ENCODE measurements at places on chromosomes 11 and 22.

DNA sequence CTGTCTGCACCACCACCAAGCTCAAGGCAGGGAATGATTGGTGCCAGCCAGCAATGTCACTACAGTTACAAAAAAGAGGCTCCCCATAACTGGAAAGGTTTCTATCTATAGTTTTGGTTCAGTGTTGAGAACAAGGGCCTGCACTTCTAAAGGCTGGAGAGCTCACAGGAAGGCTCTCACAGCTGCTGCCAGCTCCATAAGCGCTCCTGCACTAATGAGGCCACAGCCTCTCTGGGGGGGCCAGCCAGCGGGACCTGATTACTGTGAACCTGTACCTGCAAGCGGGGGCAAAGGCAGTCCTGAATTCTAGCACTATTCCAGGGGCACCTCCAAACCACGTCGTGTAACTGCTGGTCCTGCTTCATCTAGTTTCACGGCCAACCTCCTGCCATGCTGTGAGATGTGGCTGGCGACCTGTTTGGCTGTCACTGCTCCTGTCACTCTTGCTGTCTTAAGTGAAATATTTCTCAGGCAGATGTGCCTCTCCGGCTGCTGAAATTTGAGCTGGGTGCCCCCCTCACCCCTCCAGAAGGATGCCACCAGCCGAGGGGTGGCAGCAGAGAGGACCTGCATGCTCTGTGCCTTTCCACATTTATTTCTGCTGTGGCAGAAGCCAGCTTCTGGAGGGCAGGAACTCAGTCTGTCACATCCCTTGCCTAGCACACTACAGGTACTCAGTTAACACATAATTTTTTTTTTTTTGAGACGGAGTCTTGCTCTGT lies 53.3 kb upstream of the ARFGAP3 start:
- DNase-seq, result no peak

DNA sequence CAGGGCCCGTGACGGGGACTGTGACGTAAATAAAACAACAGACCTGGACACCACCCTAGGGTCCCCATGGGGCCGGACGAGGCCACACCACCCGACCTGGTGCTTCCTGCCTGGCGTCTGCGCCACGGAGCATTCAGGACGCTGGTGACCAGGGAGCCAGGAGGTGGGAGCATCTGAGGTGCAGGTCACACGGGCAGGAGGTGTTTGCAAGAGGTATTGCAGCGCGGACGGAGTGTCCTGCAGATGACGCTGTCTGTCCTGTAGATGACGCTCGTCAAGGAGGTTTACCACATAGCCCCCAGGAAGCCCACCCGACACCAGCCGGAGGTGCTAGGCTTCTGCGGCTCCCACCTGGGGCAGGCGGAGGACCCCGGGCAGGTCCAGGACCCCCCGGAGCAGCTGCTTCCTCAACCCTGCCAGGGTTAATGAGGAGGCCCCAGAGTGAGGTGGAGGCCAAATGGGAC lies 986 bp upstream of the MUC5B start:
- DNase-seq, result no peak

GRCh38 chr11:45031912-45032519 lies 81.3 kb upstream of the TP53I11 start:
- no peak for DNase-seq

- no peak for DNase-seq
Measured at GRCh38 chr11:64292460-64293254, 1.6 kb downstream of the KCNK4 start.

GRCh38 chr11:93560199-93560932 lies 17.2 kb upstream of the SMCO4 start:
- DNase-seq, result no peak

DNA sequence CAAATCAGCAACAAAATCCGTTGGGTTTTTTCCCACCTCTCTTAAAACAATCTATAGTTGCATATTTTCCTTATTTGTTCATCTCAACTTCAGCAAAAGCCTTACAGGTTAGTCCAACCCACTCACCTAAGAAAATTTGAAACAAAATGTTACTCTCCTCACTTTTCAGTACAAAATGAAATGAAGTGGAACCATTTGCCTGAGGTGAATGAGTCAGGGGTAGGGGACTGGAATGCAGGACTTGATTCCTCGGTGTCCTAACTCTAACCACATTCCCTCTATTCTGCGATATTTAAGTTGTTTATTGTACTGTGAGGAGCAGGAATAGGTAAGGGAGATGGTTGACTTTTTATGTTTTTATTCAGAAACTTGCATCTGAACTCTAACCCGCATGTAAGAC lies 16.4 kb downstream of the ATP5MG start:
- DNase-seq, result peak; percentile 23

DNA sequence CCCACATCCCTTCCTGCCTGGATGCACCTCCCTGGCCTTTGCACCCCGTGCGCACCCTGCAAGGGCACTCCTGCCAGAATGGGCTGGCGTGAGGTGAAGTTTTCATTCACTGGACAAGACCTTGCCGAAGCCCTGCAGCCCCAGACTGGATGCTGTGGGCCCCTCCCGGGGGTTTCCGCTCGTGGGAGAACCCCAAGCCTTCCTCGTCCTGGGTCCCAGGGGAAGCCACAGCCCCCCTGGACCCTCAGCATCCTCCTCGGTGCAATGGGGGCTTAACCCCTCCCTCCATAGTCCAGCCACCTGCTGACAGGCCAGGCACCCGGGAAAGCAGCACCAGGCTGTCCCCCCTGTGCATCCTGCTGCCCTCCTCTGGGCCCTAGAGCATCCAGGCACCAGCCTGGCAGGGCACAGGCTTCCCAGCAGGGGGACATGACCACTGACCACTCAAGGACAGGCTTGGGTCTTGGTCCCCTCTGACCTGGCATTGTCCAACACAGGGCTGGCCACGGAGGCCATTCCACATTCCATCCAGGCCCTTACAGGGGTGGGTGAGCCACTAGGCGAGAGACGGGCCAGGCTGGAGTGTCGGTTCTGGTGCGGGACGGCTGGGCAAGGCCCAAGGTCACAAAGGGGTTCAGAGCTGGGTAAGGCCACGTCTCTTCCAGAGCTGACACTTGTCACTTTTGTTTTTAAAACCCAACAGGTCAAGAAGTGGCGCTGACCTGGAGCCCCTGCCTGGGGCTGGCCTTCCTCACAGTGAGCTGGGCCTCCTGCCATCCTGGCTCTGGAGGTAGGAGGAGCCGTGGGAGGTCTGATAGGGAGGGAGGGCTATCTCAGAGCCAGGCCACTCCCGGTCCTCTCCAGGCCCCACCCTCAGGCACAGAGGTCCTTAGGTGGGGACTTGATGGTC lies 41.5 kb upstream of the PPARA start:
- peak; percentile 40 for DNase-seq

DNA sequence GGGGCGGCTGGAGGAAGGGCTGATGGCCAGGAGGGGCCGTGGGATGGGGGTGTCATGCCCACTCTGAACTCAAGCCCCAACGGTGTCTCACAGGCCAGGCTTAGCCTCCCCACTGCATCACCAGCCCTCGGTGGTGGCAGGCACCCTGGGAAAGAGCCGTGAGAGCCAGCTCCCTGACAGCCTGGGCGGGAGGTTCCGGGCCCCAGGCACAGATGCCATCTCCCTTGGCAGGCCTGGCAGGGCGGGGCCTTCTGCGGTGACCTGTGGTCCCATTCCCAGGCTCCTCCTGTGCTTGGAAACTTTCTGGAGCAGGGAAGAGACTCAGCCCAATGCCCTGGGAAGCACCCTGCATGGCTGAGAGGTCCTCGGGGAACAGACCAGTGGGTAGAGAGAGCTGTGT lies 4.8 kb downstream of the PHLDA2 start:
- peak; percentile 65 for DNase-seq

DNA sequence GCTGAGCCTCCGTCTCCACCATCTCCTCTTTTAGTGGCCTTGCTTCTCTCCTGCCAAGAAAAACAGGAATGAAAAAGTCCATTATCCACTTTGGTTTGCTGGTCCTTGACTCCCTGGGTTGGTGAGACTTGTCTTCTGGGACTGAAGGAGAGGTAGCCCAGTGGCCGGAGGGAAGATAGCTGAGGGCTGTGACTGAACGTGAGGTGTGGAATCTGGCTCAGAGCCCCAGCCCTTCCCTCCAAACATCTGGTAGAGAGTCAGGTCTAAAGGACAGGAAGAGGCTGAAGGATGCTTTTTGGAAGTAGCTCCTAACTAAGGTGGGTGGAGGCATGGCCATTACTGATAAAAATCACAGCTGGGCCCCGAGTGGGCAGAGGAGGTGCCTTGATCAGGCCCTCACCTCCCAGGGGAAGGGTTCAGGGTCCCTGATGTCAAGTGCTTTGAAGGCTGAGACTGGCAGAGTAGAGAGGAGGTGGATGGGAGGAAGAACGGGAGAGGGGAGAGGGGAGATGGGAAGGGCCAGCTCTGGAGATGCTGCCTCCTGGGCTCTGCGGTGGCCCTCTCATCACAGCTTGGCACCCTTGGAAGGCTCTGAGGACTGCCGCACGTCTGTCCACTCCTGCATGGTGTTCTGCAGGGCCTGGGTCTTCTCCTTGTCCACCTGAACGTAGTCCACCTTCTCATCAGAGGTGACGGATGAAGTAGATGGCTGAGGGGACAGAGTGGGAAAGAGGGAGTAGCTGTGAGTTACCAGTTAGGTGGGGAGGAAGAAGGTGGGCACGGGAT lies 30.2 kb downstream of the USP35 start:
- no peak for DNase-seq

GRCh38 chr11:57476047-57476756 lies 15.9 kb downstream of the RTN4RL2 start:
- no peak for DNase-seq

- DNase-seq, result no peak
Measured at GRCh38 chr11:87604350-87604749, 566.6 kb downstream of the TMEM135 start.

DNA sequence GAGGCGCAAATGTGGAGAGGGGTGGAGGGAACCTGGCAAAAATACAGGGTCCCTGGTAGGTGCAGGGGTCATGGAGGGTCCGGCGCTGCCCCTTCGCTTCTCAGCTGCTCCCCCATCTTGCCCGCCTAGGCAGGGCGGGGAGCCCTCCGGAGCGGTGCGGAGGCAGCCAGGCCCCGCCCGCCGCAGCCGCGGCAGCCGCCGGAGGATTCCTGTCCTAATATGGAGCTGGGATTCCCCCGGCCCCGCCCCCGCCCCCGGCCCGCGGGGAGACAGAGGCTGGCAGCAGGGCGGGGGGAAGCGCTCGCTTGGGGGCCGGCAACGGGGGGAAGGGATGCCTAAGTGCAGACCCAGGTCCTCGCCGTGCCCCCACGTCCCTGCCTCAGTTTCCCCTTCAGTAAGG lies 1.0 kb upstream of the NPAS4 start:
- no peak for DNase-seq

GRCh38 chr11:130400781-130401483 lies 27.5 kb downstream of the ADAMTS8 start:
- DNase-seq, result no peak

DNA sequence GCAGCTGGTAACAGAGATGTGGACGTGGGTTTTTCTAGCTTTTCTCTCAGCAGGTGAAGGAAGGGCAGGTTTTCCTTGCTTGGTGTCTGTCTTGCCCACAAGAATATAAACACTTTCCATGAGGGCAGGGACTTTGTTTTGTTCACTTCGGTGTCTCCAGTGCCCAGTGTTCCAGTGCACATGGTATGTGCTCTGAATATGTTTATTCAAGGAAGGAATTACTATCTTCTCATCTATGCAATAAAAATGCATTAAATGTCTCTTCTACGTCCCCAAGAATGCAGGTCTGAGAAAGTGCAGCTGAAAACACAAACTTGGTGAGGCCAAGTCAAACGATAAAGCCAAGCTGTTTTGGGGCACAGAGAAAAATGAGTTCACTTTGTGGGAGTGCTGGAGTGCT lies 56.3 kb upstream of the PLET1 start:
- no peak for DNase-seq

DNA sequence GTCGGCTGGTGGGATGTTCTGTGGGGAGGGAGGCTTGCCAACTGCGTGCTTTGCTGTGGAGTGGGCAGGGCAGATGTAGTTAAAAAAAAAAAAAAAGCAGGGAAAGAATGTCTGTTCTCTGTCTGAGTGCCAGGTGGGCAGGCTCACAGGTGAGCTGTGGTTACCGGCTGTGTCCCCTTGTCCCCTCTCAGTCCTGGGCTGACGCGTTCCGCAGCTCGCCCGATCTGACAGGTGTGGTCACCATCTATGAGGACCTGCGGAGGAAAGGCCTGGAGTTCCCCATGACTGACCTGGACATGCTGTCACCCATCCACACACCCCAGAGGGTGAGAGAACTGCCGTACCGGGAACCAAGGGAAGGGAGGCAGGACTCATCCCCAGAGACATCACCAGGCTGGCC lies 23.6 kb downstream of the TOM1 start:
- no peak for DNase-seq

- no peak for DNase-seq
Measured at GRCh38 chr11:124722176-124722575, 17.6 kb upstream of the NRGN start.

- no peak for DNase-seq
Measured at GRCh38 chr11:115926138-115926537, 421.9 kb upstream of the CADM1 start.

DNA sequence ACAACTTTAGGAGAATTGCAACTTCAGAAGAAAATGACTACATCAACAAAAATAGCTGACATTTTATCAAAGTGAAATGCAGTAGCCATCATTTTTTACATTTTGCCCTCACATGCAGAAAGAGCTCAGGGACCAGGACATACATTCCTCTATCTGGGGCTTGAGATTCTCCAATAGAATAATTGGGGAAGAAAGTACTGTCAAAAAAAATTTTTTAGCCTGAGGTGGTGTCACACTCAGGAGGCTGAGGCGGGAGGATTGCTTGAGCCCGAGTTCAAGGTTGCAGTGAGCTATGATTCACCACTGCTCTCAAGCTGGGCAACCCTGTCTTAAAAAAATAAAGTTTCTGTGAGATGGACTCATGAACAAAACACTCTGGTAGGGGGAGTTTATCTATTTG lies 32.2 kb upstream of the DEPDC7 start:
- no peak for DNase-seq

GRCh38 chr11:10351765-10352641 lies 47.1 kb downstream of the ADM start:
- DNase-seq, result peak; percentile 95

GRCh38 chr11:60873533-60873932 lies 6.2 kb downstream of the ZP1 start:
- no peak for DNase-seq

DNA sequence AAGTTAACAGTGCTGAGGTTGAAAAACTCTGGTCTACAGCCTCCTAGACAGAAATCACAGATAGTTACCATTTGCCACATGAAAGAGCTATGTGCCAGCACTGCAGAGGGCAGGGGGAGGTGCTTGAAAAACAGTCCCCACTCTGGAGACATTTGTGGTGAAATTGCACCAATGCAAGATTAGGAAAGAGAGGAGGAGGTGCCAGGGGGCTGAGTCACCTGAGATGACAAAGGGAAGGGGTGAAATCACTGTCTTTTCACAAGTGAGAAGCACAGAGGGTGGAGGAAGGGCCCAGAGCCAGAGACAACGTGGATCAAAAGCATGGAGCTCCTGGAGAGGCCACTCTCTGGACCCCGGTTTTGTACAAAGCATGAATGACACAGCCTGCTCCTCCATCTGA lies 196.3 kb downstream of the BUD13 start:
- no peak for DNase-seq

- DNase-seq, result no peak
Measured at GRCh38 chr11:41999066-41999465, 539.6 kb upstream of the LRRC4C start.

- no peak for DNase-seq
Measured at GRCh38 chr22:43473441-43473840, 61.6 kb downstream of the MPPED1 start.

GRCh38 chr11:76512851-76513653 lies 68.2 kb downstream of the EMSY start:
- DNase-seq, result no peak

GRCh38 chr11:31711137-31711536 lies 100.0 kb downstream of the PAX6 start:
- DNase-seq, result no peak

Measured in H4 (cell line).